NCI-H1092 (cell line): ENCODE measurements at places on chromosomes 3 and 15.

- no peak for DNase-seq
Measured at GRCh38 chr3:140145528-140145927, 210.5 kb downstream of the CLSTN2 start.

- DNase-seq, result no peak
Measured at GRCh38 chr15:60370869-60371136, 27.0 kb downstream of the ANXA2 start.

DNA sequence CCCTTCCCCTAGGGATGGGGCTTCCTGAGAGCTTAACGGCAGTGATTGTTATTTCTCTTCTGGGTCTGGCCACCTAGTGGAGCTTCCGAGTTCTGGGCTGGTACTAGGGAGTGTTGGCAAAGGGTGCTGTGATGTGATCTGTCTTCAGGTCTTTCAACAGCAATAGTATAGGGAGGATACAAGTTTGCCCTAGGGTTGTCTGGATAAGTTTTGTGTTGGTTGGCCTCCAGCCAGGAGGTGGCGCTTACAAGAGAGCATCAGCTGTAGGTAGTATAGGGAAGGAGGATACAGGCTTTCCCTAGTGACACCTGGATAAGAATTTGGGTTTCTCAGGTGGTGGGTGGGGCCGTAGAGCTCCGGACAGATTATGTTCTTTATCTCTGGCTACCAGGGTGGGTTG is 19.2 kb upstream of the CPOX start:
- DNase-seq, result no peak

- no peak for DNase-seq
Measured at GRCh38 chr15:41423979-41424659, 7.2 kb downstream of the RTF1 start.

DNA sequence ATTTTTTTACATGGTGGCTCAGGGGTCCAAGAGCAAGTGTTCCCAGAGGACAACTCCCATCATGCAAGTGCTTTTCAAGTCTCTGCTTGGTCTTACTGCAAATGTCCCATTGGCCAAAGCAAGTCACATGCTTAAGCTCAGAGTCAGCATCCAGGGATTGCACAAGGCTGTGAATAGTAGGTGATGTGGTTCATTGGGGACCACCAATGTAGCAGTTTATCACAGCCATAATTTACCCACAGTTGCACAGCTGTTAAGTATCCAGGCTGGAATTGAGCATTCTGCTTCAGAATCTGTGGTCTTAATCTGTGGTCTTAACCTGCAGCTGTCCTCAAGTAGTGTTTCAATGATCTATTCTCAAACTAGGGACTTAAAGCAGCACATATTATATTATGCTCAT is 71.4 kb upstream of the PLCL2 start:
- DNase-seq, result no peak

DNA sequence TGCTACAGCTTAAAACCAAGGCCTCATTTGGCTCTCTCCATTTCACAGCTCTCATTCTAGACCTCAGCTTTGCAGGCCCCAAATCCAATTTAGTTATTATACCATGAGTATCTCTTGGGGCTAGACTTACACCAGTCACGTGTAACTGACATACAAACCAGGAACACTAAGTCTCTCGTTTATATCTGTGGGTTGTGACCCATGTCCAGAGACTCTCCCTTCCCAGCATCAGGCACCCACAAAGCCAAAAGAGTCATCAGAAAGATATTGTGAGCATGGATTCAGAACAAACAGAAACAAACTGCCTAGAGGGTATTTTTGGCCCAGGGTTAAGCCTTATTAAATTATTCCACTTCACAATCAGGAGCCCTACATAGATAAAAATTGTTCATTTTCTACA is 5.6 kb upstream of the CCDC13 start:
- no peak for DNase-seq

DNA sequence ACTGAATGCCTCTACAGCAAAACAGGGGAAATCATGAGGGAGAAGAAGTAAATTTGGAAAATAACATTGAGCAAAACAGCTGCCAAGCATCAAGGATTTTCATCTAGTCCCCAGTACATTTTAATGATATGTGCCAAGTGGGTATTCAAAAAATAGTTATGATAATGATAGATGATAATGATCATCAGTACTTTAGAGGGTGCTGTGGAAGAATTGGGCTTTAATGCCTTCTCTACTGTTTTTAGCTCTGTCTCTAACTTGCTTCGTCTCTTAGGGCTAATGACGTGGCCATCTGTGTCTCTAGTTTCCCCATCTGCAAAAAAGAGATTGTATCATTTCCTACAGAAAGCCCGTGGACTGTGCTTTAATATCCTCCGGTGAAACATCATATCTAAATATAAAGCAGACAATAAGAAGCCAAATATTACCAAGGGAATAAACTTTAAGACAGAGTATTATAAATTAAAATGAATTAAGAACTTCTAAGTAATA is 10.2 kb upstream of the FSIP1 start:
- no peak for DNase-seq

DNA sequence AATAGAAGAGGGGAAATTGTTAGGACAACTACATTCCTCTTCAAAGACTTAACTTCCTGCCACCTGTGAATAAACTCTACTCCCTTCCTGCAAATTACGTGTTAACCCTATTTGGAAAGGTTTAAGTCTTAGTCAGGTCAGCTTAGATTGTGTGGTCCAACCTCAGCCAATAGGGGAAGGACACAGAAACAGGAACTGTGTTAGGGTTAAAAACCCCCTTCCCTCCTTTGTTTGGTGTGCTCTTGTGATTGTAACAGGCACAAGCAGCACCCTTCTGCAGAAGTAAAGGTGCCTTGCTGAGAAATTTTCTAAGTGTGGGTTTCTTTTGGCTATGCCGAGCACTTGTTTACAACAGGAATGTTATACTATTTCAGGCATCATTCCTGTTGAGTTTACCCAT is 45.0 kb upstream of the FSTL1 start:
- no peak for DNase-seq

- DNase-seq, result no peak
Measured at GRCh38 chr3:38477839-38478450, 18.2 kb upstream of the EXOG start.

DNA sequence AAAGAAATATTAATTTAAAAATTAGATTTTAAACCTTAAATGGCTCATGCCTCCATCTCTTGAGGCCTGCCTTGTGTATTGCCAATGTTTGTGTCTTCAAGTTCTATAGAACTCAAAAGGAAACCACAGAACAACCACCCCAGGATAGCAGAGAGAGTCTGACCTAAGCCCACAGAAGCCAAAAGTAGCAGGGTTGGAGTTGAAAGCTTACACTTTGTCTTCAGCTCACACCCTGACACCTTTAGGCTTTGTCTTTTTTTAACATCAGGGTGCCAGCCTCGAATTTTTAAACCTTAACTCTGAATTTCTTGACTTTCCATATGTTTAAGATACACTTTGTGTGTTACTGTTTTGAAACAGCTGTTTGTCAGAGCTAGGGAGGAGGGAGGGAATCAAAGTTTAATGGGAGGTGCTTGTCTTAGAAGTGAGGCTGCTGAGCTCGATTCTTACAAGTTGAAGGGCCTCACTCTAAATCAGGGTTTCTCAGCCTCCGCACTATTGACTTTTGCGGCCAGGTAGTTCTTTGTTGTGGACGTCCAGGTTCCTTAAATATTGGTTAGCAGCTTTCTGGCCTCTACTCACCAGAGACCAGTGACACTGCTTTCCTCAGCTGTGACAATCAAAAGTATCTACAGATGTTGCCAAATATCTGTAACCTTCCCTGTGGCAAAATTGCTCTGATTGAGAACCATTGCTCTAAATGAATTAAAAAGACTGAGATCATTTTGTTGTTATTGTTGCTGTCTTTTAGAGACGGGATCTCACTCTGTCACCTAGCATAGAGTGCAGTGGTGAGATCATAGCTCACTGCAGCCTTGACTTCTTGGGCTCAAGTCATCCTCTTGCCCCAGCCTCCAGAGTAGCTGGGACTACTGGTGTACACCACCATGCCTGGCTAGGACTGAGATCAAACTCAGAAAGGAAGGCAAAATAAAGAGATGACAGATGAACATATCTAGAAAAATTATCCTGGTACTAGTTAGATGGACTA is 139.2 kb upstream of the EOMES start:
- DNase-seq, result no peak

DNA sequence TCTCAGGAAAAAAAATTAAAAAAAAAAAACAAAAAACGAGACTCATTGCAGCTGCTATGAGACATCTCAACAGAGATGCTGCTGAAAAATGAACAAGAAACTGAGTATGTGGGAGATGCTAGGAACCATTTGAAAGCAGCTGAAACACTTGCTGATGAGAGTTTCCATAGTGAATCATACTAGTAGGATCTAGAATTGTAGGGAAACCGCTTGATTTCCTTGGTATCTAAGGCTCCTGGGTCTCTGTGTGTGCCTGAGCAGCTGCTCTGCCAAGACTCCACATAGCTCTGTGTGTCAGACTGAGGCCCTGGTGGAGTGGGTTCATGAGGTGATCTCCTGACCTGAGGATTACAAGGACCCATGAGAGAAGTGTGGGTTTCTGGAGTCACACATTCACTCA is 313.4 kb upstream of the NECTIN3 start:
- no peak for DNase-seq

- DNase-seq, result no peak
Measured at GRCh38 chr3:13019243-13020095, 53.8 kb downstream of the IQSEC1 start.

- DNase-seq, result no peak
Measured at GRCh38 chr3:186640929-186641328, 730 bp downstream of the FETUB start.

DNA sequence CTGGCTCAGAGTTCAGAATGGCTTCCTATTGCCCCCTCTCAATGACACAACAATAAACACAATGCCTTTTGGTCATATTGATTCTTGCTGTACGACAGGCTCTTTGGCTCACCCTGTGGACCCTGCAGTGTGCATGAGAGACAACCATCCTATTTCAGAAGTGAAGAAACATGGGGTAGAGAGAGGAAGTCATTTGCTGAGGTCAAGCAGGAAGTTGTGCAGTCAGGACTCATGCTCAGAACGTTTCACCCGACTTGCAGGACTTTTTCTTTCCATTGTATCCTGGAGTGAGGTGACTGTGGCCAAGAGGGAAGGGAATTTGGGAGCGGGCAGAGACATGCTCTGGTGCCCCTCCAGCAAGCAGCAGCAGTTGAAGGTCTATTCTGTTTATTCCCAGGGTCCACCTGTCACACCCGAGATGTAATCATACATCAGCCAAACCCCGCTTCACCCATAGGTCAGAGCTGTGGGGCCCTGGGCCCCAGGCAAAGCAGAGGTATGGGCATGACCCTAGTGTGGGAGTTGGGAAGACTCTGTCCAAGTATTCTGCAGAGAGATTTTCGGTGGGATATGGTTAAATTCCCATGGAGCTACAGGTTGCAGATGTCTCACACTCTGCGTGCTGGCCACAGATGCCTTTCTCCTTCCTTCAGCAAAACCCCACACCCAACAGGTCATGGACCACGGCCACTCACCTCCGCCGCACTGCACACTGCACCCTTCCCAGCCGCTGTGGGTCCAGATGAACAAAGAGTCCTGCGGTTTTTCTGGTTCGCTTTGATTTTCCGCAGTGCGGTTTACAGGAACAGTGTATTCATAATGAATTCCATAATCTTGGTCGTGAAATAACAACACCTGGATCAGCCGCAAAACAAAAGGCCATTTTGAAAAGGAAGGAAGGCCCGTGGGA is 290.6 kb downstream of the ADAMTS17 start:
- no peak for DNase-seq

- no peak for DNase-seq
Measured at GRCh38 chr3:44337248-44337785, 1.2 kb upstream of the TCAIM start.
